ELF-1 (cell line): ENCODE measurements at places on chromosomes 16 and 17.

DNA sequence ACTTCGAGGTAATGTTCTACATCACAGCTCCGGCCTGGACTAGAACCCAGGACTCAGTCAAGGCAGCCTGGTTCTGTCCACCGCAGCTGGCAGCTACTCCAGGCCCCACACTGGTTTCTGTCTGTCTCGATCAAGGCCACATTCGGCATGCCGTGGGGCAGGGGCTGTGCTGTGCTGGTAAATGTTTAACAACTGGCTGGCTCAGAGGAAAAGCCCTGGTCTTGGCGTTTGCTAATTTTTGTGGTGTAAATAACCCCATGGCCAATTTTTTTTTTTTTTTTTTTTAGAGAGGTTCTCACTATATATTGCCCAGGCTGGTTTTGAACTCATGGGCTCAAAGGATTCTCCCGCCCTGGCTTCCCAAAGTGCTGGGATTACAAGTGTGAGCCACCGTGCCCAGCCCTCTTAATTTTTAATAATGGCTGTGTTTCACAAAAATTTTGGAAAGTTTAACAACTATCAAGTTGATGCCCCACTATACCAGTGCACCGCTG is 328 bp upstream of the DRC7 start:
- no peak for DNase-seq

DNA sequence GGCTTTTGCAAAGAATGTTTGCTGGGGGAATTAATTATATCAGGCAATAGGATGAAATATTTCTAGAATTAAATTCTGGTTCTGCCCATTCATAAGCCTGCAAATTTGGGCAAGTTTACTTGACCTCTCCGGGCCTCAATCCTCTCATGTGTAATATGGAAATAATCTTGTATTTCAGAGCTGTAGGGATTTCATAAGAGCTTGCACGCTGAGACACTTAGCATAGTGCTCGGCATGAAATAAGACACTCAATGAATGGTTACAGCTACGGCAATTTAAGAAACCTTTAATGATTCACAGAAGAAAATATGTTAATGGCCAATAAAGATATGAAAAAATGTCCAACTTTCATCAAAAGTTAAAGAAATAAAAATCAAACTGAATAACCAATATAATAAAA is 40.6 kb upstream of the PITPNM3 start:
- no peak for DNase-seq

DNA sequence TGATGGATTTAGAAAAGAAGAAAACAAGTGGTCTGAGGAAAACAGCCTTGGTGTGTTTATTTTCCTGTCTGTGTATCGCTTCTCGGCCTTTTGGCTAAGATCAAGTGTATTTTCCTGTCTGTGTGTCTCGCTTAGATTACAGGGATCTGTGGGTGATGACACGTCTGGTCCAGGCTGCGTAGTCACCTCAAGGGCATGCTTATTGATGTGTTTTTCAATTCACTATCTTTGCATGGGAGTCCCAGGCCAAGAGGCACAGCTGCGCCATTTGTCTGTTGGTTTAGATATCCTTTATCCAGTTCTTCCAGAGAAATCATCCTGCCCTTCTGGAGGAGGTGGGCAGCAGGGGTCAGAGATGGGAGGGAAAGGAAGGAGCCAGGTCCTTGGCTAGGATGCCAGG is 47.1 kb upstream of the STH start:
- no peak for DNase-seq

DNA sequence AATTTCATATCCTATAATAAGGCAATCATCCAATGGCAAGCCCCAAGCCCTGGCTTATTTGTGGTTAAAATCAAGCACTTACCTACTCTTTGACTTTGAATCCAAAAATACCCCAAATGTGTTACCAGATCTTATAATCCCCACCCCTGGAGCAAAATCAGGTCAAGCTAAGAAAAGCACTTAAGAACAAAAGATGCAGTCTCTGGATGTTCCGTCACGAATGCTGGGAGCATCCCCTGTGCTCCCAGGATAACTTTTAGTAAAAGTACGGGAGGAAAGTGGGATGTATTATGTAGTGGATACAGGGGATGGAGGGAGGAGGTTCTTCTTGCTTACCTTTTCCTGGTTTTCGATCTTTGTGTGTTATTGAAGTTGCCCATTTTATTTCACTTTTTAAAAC is 29.5 kb downstream of the SHISA9 start:
- no peak for DNase-seq

DNA sequence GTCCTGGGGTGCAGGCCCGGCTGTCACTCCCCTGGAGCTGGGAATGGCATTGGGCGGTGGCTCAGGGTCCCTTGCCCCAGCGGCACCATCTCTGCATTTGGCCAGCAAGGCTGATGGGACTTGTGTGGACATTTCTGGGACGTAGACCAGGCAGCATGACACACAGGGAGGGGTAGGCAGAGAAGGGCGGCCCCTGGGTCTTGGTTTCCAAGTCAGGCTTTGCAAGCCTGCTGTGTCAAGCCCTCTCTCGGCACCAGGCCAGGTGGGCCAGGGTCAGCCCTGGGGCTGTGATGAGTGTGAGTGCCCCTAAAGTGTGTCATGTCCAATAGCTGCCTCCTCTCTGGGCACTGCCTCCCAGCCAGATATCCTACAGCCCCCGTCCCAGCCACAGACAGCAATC is 335.2 kb downstream of the SEC14L1 start:
- DNase-seq: no peak
